ENCODE measurements at places on chromosomes 1 and 21.

DNA sequence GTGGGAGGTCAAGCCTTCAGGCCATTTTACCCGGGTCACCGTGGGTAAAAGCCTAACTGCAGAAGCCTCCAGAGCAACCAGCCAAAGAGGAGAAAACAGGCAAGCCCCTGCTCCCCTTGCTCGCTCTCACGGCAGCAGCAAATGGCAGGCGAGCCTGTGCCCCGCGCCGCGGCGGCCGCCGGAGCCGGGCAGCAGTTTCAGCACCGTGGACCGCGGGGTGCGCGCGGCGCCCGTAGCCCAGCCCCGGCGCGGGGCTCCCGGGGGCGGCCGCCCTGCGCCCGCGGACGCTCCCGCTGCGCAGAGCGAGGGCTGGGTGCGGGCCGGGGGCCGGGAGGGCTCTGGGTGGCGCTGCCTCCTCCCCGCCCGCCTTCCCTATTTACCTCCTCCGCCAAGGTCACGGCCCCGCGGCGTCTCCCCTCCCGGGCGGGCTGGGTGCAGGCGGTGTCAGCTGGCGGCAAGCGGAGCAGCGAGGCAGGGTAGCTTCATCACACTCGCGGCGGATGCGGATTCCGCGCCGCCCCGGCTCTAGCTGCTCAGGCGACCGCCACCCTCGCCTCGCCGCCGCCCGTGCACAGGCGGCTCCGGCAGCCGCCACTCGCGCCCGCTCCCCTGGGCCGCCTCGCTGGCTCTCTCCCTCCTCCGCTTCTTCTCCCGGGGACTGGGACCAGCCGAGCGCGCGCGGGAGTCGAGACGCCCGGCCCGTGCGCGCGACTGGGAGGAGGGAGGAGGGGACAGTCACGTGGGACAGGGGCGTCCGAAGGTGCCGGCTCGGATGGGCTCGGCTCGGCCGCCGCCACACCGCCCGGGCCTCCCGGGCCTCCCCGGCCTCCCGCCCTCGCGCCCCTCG is at the start of gene RGS7:
RGS7 (minus strand) TSS at position 687 of the 847 bp plus-strand sequence.
- DNase-seq: no peak

DNA sequence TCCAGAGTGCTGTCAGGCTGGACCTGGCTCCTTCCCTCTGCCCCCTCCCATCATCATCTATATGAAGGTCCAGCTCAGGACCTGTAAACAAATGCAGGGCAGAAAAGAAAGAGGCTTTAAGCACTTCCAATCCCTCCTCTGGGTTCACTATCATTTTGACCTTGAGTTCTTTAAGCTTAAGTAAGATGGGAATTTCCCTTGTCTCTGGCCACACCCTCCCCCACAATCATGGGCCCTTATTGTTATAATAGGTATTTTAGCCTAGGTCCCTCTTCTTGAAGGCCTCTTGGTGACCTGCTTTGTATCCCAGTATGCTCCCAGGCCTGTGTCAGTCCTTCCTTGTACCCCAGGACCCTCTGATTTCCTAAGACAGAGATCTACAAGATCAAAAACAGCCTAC is 45.1 kb upstream of the EPS15 start:
- DNase-seq: no peak

DNA sequence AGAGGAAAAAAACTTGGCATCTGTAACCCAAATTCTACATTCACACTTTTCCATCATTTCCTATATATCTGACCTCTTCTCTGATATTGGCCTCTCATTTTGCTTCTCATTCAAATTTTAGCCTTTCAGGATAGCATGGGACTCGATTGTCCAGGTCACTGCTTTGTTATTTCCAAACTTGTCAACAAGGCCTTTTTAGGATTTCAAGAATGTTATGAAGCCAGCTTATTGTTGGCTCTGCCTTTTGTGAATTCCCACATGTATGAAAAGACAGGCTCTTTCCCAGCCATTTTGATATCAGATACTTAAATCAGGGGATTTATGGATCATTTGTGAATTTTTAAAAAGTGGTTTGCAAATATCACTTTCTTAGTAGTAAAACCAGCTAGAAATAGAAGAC is 663.5 kb downstream of the NCAM2 start:
- no peak for DNase-seq

DNA sequence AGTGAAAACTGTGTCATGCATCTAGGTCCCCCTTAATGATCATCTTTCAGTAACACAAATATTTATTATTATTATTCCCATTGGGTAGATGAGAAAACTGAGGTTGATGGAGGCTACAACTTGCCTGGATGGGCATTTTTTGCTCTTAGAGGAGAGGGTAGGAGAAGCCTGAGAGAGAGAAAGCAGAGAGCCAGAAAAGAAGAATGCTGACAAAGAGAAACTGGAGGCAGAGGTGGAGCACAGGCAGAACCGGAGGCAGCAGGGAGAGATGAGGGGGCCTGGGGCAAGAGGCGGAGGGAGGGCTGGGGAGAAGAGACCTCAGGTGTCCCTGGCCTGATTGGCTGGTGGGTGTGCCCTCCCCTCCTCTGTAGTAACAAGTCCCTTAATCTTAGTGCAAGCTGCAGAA is 4.1 kb downstream of the BLACAT1 start:
- DNase-seq: no peak

GRCh38 chr1:205944525-205944924 is 1.3 kb upstream of the SLC26A9 start:
- DNase-seq: no peak

- DNase-seq: no peak
Observed at GRCh38 chr1:55015123-55015522, 16.4 kb downstream of the BSND start.

GRCh38 chr1:184356891-184357290 is 29.9 kb upstream of the C1orf21 start:
- no peak for DNase-seq

- DNase-seq: no peak
Observed at GRCh38 chr1:67814121-67814772, 19.0 kb downstream of the GNG12 start.

DNA sequence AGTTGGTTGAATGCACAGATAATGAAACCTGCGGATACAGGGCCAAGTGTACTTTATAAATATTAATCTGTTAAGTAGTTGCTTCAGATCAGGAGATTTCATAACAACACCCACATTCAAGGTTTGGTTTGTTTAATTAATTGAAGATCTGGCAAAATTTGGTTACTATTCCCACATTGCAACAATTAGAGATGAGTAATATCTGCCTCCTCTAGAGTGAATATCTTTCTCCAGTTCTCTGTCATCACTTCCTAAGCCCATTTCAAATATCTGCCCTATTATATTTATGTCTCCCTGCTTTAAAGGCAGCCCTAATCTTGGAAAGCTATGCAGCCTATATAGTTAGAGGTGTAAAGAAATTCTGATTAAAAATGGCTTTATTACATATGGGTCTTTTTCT is 61.4 kb downstream of the PPP2R5A start:
- DNase-seq: no peak

DNA sequence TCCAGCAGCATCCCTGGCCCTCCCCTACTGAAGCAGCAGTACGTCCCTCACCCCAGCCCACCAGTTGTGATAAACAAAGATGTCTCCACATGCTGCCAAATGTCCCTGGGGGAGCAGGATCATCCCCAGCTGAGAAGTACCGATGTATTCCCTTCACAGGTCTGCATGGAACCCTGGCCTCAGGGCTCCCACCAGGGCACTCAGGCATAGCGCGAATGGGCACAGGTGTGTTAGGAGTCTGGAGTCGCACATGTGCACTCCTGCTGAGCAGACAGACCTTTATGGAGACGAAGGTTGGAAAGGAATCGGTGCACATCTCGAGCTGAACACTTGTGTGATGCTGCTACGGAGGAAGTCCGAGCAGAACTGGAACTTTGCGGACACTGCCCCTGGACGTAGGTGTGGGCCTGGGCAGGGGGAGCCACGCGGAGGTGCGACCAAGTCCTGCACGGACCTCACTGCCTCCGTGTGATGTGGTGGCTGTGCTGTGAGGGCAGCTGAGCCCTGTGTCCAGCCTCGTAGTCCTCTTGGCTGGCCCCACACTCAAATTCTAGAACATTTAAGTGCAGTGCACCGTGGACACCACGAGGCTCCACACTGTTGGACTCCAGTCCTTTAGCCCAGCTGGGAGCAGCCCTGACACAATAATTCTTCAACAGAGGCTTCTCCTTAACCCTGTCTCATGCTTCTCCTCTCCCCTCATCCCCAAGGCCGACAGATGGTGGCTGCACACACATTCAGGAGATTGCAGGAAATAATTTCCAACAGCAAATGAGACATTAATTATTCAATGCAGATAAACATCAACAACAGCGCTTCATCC is 43.4 kb downstream of the RSPH1 start:
- no peak for DNase-seq

DNA sequence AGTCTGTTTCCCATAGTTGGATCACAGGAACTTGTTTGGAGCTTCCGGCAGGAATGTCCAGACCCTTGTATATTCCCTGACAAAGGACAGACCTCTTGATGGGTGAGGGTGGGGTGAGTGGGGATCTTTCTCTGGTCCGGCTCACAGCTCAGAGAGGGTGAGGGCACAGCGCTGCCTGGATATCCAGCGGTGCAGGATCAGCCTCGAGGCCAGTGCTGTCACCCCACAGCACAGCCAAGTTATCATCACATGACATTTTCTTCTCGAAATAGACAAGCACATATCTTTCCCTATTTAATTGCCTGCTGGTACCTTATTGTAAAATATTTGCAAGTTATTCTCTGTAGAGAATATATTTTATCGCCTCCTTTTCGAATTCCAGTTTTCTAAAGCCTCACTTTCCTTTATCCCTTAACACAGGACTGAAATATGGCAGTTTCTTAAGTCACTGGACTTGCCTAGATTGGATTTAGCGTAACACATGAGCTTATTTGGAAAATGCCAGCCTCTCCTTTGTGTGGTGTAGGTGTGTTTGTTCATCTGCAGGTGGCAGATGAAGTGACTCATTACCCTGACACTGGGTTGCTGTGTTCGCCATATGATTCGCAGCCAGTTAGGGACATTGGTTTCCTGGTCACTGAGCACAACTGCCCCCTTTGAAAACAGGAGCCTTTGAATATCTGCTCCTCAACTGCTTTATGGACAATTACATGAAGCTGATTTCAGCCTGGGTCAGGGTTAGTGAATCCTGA is 21.4 kb downstream of the CLIC6 start:
- DNase-seq: no peak

- no peak for DNase-seq
Observed at GRCh38 chr1:110584045-110584444, 22.1 kb downstream of the KCNA2 start.
